ENCODE measurements at places on chromosomes 3 and 15. TPM values are rescaled to one million over a fixed set of nuclear protein-coding genes. Genes with fewer than 3 reads are reported as not detected.
A peak's percentile ranks its signal among the peaks of the same experiment; 100 is the strongest.

- peak; percentile 64 for DNase-seq
These were observed 24.1 kb downstream of the POMGNT2 start for GRCh38 chr3:43081796-43082195.

DNA sequence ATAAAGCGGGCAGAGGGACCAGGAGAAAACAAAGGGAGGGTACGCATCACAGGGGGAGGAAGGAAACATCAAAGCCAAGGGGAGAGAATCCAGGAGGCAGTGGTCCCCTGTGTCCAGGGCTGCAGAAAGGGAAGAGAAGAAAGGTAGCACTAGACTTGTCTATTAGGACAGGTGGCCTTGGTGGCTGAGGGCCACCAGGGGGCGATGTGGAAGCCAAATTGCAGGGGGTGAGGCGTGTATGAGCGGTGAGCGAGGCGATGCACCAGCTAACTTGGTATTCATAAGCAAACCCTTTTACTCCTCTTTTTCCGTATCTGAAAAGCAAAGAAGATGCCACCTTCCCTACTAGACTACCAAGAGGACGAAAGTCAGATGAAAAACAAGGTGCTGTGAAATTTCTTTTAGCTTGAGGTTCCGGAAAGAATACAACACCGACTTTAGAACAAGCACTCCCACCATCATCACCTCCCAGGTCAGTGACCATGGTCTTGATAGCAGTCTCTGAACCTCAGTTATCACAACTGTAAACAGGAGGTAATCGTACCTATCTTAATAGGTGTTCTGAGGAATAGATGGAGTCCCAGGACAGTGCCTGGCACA, 654.4 kb upstream of the ADAMTS9 start:
- DNase-seq: no peak

C3orf49 gene
- not detected for total RNA-seq

AVEN gene
- 7.4 TPM for total RNA-seq

QARS1 gene
- 223 TPM for total RNA-seq

DNA sequence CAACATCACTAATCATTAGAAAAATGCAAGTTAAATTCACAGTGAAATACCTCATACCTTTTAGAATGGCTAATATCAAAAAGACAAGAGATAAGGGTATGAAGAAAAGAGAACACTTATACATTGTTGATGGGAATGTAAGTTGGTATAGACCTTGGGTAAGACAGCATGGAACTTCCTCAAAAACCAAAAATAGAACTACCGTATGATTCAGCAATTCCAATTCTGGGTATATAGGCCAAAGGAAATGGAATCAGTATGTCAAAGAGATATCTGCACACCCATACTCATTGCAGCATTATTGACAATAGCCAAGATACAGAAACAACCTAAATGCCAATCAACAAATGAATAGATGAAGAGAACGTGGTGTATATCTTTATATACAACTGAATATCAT, 166.8 kb upstream of the LRRN1 start:
- no peak for DNase-seq

ROPN1B gene
- total RNA-seq: not detected

ITIH3 gene
- 7.6 TPM for total RNA-seq

ADAMTS17 gene
- 16.0 TPM for total RNA-seq

CCDC71 gene
- 30.4 TPM for total RNA-seq

DNA sequence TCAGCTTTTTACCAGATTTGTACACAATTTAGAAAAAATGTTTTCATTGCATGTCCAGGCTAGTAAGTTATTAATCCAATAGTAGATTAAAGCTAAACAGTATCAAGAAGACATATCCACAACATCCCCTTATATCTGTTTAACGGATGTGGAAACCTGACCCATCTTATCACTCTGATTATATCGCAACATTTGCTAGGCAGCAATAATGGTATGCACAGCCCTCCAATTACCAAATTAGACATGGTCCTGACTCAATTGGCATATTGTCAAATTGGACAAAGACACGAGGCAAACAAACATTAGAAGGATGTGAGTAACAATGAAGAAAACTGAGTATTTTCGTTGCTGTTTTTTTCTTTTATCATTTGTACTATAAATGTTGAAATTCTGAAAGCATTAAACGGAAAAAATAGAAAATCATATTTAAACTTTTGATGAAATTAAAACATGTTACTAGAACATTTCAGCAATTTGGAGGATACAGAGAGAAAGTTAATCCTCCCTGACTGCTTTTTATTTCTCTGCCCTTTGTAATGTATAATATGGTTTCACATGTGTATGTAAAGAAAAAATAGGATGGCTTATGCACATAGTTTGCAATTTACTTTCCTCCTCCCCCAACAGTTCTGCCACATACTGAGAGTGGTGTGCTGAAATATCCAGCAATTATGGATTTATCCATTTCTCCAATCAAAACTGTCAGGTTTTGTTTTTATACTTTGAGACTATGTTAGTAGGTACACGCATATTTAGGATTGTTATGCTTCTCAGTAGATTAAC, 633.7 kb downstream of the ZIC1 start:
- DNase-seq: no peak

DNA sequence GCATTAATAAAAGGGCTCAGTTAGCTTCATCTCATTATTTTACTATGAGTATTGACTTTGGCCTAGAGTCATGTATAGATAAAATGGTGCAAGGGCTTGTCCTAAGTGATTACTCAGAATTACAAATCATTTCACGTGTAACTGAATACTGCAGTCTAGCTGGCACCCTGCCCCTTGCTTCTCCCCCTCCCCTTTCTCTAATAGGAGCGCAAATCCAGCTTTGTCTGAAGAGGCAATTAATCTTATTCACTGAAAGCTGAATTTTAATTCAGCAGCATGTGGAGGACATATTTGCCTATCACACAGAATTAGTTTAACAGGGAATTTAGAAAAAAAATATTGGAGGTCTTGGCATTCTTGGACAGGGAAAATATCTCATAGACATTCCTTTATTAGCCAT, 412.1 kb upstream of the DPH6 start:
- DNase-seq: no peak

DNA sequence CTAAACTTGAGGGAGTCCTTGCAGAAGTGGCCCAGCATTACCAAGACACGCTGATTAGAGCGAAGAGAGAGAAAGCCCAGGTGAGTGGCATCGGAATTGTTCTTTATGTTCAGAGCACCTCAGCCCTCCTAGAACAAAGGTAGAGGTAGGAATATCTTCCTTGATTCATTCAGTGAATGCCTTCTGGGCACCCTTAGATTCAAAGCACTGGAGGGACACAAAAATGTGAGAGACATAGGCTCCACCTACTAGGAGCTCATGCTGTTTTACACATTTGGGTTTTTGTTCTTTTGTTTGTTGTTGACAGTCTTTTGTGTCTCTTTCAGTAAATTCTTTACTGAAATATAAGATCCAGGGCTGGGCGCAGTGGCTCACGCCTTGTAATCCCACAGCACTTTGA, 68.2 kb downstream of the IQGAP1 start:
- DNase-seq: no peak

DNA sequence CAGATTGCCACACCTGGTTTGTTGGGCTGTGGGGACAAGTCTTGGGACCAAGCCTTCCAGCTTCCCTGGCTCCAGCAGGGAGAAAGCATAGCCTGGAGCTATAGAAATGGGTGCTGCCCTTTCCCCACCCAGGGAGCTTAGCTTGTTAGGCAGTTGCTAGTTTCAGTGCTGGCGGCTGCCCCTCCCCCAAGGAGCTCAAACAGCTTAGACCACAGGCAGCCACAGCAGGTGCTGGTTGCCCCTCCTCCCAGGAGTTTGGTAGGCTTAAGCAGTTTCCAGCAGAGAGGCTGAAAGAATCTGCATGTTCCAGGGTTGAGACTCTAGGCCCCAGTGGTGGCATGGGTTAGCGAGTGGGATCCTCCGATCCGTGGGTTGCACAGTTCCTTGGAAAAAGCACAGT, 889.7 kb downstream of the IGSF11 start:
- no peak for DNase-seq

APH1B gene
- total RNA-seq: 22.8 TPM

HAPLN3 gene
- 16.9 TPM for total RNA-seq

SLC24A5 gene
- not detected for total RNA-seq

TMEM40 gene
- 31.7 TPM for total RNA-seq

- no peak for DNase-seq
These were observed 450.4 kb downstream of the UNC13C start for GRCh38 chr15:54428596-54428995.

STRIT1 gene
- not detected for total RNA-seq

DNA sequence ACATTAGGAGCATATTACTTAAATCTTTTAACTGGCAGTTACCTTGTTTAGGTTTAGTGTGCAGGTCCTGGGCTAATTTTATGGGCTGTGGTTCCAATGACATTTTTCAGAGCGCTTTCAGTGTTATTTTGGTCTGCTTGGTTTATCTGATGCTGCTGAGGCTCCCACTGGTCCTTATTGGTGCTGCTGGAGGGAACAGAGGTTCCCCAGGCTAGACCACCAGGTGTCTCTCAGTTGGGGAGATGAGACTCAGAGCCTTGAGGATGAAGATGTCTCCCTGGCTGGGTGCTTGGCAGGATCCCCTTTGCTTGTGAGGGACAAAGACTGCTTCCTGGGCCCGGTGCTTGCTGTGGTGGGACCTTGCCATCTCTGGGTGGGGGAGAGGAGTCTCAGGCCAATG, 28.3 kb upstream of the TASOR start:
- no peak for DNase-seq

DNA sequence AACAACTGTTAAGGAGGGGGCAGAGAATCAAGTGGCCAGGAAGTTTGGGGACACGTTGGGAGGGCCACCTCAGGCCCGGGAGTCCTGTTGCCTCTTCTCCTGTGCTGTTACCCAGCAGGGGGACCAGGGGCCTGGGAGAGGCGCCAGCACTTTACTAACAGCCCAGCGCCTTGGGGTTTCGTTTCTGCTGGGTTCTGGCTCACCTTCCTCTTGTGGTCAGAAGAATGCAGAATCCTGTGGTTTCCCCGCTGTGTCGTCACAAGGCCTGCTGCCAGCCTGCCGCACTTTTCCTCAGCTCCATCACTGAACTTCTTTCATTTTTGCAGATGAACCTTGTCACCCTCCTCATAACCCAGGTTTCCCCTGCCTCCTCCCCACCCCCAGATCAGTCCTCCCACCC, 67.7 kb downstream of the SLC30A4 start:
- no peak for DNase-seq
